Endothelial cell of umbilical vein (primary cell): ENCODE measurements at places on chromosomes 2 and 18. TPM values are rescaled to one million over a fixed set of nuclear protein-coding genes. Genes with fewer than 3 reads are reported as not detected.

DNA sequence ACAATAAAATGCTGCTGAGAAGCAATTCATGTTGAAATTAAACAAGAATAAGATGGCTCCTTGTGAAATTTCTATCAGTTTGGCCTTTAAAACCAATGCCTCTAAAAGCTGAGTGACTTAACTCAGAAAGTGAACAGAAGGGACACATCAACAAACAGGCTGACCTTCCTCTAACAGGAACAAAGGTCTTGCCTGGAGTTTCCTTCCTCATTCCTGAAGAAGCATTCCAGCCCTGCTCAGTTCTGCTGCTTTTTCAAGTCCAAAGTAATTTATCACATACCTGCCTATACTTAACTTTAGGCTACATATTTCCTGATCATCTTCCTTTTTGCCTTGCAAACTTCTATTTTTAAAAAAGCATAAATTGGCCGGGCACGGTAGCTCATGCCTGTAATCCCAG lies 14.1 kb downstream of the PTRHD1 start:
- H3K27ac ChIP-seq: no peak overlapping the region
- DNase-seq: peak; percentile 17
- no peaks in the 10 kb centered on the region for H3K27me3 ChIP-seq

DNA sequence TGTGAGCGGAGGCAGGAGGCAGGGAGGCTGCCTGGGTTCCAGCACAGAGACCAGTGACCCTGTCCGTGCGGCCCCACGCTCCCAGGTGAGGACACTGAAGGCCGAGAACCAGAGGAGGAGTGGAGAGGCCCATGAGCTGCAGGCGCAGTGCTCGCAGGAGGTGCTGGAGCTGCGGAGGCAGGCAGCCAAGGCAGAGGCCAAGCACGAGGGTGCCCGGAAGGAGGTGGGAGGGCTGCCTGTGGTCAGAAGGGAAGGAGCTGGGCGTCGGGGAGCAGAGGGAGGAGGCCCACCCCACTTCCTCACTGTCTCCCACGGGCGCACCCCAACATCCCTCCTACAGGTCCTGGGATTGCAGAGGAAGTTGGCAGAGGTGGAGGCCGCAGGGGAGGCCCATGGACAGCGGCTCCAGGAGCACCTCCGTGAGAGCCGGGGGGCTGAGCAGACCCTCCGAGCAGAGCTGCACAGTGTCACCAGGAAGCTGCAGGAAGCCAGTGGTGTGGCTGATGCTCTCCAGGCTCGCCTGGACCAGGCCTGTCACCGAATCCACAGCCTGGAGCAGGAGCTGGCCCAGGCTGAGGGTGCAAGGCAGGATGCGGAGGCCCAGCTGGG lies 33.0 kb upstream of the SNED1 start:
- no peak for DNase-seq
- no peaks in the 10 kb centered on the region for H3K27me3 ChIP-seq
- H3K27ac ChIP-seq: no peak overlapping the region
- H3K36me3 ChIP-seq: no peaks in the 10 kb centered on the region
- no peaks in the 10 kb centered on the region for H3K4me1 ChIP-seq

- no peaks in the 10 kb centered on the region for H3K27me3 ChIP-seq
- no peaks in the 10 kb centered on the region for H3K36me3 ChIP-seq
- H3K27ac ChIP-seq: no peak overlapping the region
- DNase-seq: no peak
Observed at GRCh38 chr2:47259829-47260228, 104.7 kb upstream of the STPG4 start.

- DNase-seq: no peak
- no peaks in the 10 kb centered on the region for H3K27me3 ChIP-seq
- H3K4me1 ChIP-seq: no peaks in the 10 kb centered on the region
- H3K4me3 ChIP-seq: no peak overlapping the region
Observed at GRCh38 chr18:69469444-69469919, 68.8 kb downstream of the DOK6 start.

GRCh38 chr2:178250429-178250828 lies 56.1 kb downstream of the OSBPL6 start:
- DNase-seq: no peak
- no peaks in the 10 kb centered on the region for H3K27me3 ChIP-seq
- H3K27ac ChIP-seq: no peak overlapping the region
- H3K36me3 ChIP-seq: no peaks in the 10 kb centered on the region
- H3K4me3 ChIP-seq: no peak overlapping the region

DNA sequence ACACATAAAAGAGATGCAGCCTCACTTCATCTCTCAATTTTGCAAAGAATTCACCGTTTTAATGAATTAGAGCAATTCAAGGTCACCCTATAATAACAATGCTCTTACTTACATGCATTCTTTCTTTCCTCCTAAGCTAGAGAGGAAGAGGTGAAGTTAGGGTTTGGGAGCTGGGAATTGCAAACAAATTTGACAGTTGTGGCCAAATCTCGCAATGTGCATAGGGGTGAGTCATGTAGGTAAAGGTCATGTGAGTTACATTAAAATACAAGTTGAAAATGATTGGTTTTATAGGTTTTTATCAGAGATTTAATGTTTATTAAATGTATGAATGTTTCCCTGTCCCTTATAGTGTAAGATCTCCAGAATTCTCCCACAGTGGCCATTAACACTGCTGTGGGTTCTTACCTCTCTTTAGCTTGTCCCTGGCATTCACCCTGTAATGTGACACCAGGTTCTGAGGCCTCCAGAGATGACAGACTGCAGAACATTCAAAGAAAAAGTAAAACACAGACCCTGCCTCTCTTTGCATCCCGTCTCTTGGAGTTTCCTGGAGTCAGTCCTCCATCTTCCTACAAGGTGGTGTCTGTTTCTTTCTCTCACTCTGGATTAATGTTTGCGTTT lies 53.7 kb upstream of the LGALSL start:
- no peak for DNase-seq
- H3K4me1 ChIP-seq: peaks cover 27% of the 10 kb centered on the region
- no peaks in the 10 kb centered on the region for H3K36me3 ChIP-seq

GRCh38 chr2:64062840-64063239 lies 43.6 kb upstream of the VPS54 start:
- H3K4me3 ChIP-seq: no peak overlapping the region
- peaks cover 24% of the 10 kb centered on the region for H3K4me1 ChIP-seq
- H3K27ac ChIP-seq: peak overlapping the region; percentile 99
- H3K27me3 ChIP-seq: no peaks in the 10 kb centered on the region
- no peaks in the 10 kb centered on the region for H3K36me3 ChIP-seq
- DNase-seq: peak; percentile 65

GRCh38 chr2:74583504-74583903 lies 29.0 kb downstream of the DOK1 start:
- no peak for DNase-seq
- H3K4me1 ChIP-seq: no peaks in the 10 kb centered on the region
- H3K36me3 ChIP-seq: no peaks in the 10 kb centered on the region
- peaks cover 6% of the 10 kb centered on the region for H3K27me3 ChIP-seq
- no peak overlapping the region for H3K4me3 ChIP-seq

GRCh38 chr2:238868616-238869292 lies 20.9 kb downstream of the TWIST2 start:
- H3K27ac ChIP-seq: no peak overlapping the region
- H3K4me3 ChIP-seq: no peak overlapping the region

GRCh38 chr18:11279461-11279860 lies 130.1 kb upstream of the PIEZO2 start:
- no peaks in the 10 kb centered on the region for H3K36me3 ChIP-seq
- H3K4me1 ChIP-seq: no peaks in the 10 kb centered on the region
- H3K27me3 ChIP-seq: no peaks in the 10 kb centered on the region
- H3K27ac ChIP-seq: no peak overlapping the region

DNA sequence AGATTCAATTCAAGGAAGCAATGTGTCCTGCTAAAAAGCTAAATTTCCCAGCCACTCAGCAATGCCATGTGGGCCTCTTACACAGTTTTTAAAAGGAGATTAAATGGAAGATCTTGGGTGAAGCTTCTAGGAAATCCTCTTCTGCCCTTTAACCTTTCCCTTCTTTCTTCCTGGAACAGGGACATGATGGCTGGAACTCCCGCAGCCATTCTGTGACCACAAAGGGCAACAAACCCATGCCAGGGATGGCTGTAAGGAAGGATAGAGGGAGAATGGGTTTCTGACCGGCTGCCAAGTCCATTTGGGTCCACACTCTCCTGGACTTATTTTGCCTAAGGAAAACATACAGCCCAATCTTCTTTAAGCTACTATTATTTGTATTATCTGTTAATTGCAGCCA lies 52.6 kb upstream of the ASAP2 start:
- no peaks in the 10 kb centered on the region for H3K4me1 ChIP-seq
- H3K4me3 ChIP-seq: no peak overlapping the region
- no peaks in the 10 kb centered on the region for H3K27me3 ChIP-seq

DNA sequence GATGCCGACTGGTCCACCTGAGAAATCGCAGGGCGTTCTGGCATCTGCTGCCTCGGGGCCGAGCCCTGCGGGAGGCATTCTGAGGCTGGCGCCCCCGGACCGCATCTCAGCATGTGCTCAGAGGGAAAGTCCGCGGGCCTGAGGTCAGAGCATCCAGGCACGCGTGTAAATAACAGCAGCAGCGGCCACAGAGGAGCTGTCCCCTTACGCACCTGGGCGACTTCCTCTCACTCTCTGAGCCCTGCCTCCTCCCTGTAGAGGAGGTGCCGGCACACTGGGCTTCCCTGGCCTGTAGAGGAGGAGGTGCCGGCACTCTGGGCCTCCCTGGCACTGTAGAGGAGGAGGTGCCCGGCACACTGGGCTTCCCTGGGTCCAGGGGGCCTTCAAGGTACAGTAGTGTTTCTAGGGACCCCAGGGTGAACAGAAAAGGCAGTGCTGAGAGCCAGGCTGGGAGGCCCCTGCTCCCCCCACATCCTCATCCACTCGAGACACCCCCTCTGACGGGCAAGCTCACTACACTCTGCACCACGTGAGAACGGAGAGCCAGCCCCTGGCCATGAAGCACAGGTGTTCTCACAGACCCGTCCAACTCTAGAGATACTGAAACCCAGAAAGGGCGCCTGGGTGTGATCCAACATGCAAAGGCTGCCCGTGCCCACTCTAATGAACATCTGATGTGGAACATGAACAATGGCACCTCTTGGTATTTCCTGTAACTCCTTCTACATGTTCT lies 263.5 kb downstream of the HDAC4 start:
- no peak for DNase-seq
- H3K4me3 ChIP-seq: no peak overlapping the region
- no peaks in the 10 kb centered on the region for H3K4me1 ChIP-seq
- H3K27me3 ChIP-seq: no peaks in the 10 kb centered on the region
- no peaks in the 10 kb centered on the region for H3K36me3 ChIP-seq
- H3K27ac ChIP-seq: no peak overlapping the region

DNA sequence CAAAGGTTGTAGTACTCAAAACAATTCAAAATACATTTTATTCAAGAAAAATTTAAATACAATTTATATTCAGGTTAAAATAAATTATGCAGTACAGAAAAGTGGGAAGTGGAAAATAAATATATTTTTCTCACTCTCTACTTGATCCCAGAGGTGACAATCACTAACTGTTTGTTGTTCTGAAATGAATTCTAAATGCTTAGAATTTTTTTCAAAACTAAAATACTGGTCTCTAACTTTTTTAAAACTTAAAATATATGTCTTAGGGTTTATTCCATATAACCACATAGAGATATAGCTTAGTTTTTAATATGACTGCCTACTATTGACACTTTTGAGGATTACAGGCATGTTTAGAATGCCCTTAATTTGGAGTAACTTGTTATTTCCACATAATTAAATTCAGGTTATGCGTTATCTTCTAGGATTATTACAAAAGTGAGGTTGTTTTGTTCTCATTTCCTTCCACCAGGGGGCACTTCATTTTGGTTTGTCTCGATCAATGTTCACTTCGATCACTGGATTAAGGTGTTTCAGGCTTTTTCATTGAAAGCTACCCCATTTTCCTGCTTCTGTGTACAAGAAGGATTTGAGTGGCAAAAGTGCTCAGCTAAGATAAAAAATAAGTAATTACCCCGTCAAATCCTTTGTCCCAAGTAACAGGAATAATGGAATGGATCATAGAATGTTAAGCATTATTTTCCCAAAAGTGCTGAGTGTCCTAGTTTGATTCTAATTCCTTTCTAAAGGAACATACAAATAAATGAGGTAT lies 27.1 kb upstream of the TFPI start:
- peak overlapping the region; percentile 78 for H3K27ac ChIP-seq
- peaks cover 23% of the 10 kb centered on the region for H3K4me1 ChIP-seq
- peak overlapping the region; percentile 34 for H3K4me3 ChIP-seq
- H3K27me3 ChIP-seq: no peaks in the 10 kb centered on the region
- no peaks in the 10 kb centered on the region for H3K36me3 ChIP-seq
- peak; percentile 67 for DNase-seq

DNA sequence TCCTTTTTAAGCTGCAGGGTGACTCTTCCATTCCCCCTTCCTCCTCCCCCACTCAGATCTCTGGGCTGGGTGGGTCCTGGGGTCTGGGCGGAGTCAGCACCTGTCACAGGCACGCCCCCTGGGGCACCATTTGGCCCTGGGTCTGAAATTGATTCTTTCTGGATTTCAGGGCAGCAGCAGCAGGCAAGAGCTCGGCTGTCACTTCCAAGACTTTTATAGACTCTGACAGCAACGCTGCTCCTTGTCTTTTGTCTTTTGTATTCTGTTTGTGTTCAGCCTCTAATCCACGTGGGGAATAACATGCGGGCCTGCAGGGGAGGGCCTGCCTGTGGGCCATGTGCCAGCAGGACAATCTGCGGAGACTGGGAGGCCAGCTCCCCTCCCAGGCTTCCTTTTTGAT lies 3.9 kb downstream of the BOD1L2 start:
- no peaks in the 10 kb centered on the region for H3K4me1 ChIP-seq
- no peaks in the 10 kb centered on the region for H3K27me3 ChIP-seq
- H3K4me3 ChIP-seq: no peak overlapping the region
- no peak for DNase-seq
- no peaks in the 10 kb centered on the region for H3K36me3 ChIP-seq

DNA sequence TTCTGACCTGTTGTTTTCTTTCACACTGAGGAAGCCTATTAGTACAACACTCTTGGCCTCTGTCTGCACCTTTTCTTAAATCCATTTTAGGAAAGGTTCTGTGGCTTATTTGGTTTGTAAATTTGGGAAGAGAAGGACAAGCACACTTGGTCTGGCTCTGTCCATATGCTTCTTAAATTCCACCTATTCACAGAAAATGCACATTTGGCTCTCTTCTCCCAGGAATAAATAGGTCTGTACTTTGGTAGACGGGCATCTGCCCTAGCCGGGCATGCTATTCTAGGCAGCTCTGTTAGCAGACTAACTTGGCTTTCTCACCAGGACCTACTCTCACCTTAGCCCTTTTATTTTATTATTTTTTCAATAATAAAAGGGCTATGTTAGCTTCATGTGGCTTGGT lies 1211.8 kb upstream of the SLC39A10 start:
- no peaks in the 10 kb centered on the region for H3K4me1 ChIP-seq
- no peaks in the 10 kb centered on the region for H3K27me3 ChIP-seq
- H3K36me3 ChIP-seq: no peaks in the 10 kb centered on the region
- no peak for DNase-seq

The VSNL1 gene
- total RNA-seq: not detected in 2 replicates

The UGT1A4 gene
- not detected in 2 replicates for total RNA-seq

The POMC gene
- 0.69 and 2.7 TPM in 2 replicates for total RNA-seq

The CCDC148 gene
- total RNA-seq: 0.69 TPM in 1 of 2 replicates, not detected in the other

The EMILIN1 gene
- total RNA-seq: 4.1 and 16.6 TPM in 2 replicates

The OR6B2 gene
- not detected in 2 replicates for total RNA-seq

The ACMSD gene
- total RNA-seq: not detected in 2 replicates

The ATP6V1B1 gene
- total RNA-seq: 0.60 and 0.77 TPM in 2 replicates

The CXCR1 gene
- not detected in 2 replicates for total RNA-seq

The IMPACT gene
- total RNA-seq: 28.4 and 28.6 TPM in 2 replicates

The ALPG gene
- total RNA-seq: not detected in 2 replicates

The EHD3 gene
- total RNA-seq: 10.7 and 12.1 TPM in 2 replicates

The OSR1 gene
- total RNA-seq: not detected in 2 replicates

The SRD5A2 gene
- not detected in 2 replicates for total RNA-seq

The C1GALT1C1L gene
- total RNA-seq: 0.40 and 0.74 TPM in 2 replicates
